Body of pancreas (tissue), 4 donors: ENCODE measurements at places on chromosomes 13 and 19. TPM values are rescaled to one million over a fixed set of nuclear protein-coding genes. Genes with fewer than 3 reads are reported as not detected.

The ANKRD24 gene
- 3.6 TPM for total RNA-seq

The TRPM4 gene
- total RNA-seq: 15.8 TPM

DNA sequence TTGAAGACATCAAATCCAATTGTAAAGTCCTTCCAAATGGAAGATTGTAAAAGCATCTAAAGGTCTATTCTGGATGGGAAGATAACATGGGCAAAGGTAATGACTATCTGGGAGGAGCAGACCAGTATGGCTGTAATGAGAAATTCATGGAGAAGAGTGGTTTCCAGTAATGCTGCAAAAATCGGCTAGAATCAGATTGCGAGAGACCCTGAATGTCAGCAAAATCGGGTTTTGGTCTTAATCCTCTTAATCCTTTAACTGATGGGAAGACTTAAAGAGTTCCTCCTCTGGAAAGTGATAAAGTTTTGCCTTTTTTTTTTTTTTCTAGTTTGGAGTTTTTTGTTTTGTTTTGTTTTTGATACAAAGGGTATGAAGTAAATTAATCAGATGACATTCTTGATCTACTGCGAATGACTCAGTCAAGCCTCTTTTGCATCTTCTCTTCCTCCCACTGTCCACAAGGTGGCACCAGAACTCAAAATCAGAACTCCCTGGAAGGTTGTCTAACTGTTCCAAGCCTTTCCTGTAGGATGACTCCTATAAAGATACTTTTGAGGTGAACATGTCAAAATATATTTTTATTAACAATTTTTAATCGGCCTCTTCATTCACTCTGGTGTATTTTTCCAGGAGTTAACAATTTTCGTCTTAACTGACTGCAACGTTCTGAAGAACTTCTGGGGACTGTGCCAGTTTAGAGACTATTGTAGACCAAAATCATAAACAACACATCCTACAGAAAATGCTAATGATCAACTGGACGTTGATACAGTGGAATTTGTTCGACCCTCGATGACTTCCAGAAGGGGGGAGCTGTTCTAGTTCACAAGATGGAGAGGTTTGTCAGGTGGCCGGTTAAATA is 213.3 kb upstream of the MIR17HG start:
- peak; percentile 51 for DNase-seq

DNA sequence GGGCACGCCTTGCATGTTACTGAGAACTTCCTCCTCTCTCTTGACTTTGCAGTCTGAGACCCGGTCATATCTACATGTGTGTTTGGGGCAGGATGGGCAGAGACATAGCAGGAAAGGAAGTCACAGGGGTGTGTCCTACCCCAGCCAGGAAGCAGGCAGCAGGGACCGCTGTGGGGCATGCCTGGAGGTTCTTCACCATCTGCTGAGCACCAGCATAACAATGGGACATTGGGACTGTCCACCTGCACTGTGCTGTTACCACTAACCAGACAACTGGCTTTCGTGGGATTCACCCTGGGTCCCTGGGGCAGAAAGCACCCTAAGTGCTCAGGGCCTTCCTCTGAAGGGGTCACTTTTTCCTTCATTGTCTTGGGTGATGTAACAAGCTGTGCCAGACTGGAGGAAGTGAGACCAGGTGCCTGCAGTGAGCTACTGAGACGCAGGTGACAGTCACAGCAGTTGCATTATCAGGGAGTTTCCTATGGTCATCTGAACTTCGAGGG is 2.6 kb upstream of the HAUS5 start:
- no peak for DNase-seq

- no peak for DNase-seq
These were observed 10.9 kb downstream of the FXYD5 start for GRCh38 chr19:35165200-35166058.
